OCI-LY7 (cell line): ENCODE measurements at places on chromosomes 12 and 14.

DNA sequence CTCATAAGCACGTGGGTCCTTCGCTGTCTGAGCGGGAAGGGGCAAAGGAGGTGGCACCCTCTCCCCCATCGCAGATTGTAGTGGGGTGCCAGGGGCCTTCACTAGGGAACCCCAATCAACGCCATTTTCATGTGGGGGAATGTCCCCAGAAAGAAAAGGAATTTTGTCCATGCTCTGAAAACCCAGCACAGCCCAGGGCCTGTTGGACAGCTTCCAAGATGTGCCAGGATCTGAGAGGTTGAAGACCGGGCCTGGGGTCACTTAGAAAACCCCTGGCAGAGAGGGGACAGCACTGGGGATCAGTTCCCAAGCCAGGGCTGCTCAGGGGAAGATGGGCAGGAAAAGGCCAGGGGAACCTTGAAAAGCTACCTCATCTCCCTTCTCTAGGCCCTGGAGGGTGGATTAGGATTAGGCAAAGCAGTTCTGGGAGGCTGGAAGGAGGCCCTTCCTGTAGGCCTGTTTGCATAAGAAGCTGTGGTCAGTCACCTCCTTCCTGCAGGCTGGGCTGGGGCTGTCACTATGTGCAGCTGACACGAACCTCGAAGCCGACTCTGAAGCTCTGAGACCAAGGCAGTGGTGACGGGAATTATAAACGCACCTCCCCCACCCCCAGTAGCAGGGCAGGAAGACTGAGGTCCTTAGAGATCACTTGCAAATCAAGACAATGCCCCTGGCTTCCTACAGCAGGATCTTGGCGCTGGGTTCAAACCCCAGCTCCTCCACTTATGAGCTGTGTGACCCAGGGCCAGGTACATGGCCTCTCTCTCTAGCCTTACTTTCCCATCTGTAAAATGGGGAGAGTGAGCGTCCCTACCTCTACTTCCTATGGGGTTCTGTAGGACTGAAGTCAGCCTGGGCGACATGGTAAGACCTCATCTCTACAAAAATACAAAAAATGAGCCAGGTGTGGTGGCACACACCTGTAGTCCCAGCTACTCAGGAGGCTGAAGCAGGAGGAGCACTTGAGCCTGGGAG, 29.0 kb downstream of the TESC start:
- DNase-seq = no peak

DNA sequence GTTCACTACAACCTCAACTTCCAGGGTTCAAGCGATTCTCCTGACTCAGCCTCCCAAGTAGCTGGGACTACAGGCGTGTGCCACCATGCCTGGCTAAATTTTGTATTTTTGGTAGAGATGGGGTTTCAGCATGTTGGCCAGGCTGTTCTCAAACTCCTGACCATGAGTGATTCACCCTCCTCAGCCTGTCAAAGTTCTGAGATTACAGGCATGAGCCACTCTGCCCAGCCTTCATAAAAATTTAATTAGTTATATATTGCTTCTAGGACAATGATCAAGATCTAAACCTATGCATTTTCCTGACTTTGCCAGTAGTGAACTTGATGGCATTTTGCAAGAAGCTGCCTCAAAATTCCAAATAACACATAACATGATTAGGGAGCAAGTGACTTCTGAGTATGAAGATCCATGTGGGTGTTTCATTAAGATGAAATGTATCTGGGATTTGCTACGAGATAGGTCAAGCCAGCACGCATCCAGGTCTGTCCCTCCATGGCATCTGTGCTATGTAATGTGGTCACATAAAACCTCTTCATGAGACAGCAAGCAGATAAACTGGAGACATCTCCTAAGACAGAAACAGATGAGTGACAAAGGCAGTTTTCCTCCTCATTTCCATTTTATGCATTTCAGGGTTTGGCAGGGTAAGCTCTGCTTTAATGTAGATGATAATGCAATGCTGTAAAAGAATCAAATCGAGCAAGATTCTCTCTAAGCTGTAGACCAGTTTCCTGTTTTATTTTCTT, 319.4 kb upstream of the ATP2B1 start:
- no peak for DNase-seq

DNA sequence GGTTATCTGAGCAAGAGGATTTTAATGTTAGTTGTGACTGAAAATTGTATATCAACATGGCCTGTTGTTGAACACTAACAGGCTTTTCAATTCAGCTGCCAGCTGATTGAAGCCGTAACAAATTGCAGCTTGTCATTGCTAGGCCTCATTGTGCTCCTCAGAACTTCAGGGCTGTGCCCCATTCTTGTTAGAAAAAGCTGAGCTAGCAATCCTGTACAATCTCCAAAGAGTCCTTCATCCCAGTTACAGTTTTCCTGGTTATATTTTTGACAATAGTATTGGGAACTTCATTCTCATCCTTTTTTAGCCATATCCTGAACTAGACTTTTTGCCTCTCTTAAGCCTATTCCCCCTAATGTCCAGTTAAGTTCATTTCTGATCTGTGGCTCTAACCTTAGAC, 564.1 kb upstream of the ATXN7L3B start:
- DNase-seq = no peak

GRCh38 chr12:105977236-105977635, 161.5 kb downstream of the NUAK1 start:
- DNase-seq = no peak

DNA sequence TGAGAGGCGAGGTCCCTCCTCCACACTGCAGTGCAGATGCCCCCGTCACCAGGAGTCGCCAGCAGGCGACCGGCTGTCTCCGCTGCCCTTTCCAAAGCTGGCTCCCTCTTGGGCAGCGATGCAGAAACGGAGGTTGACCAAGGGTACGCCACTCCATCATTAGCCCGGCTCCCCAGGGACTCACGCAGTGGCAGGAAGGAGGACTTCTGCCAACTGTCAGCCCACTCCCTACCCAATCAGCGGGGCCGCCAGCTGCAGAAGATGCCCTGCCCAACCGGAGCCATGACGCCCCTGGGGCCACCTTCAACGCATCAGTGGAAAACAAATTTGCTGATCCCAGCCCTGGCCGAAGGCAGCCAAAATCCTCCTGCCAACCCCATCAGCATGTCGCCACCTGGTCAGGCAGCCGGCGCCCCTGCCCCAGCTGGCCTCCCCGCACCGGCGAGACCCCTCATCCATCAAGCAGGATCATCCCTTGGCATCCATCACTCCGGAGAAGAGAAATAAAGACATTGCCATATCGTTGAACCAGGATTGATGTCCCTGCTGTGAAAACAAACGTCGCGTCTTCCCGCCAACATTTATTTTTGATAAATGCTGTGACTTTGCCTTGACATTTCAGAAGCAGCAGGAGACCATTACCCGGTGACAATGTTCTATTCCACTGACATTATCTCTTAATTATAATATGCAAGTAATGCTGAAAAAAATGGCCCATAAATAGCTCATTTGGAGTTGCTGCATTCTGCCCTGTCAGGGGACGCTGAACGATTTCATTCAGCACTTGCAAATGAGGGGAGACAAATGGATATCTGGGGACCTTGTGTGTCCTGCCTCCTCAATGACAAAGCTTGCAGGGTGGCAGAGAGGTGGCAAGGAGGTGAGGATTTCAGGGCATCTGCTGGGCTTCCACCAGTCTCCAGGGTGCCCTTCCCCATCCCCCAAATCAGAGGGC, 105.1 kb downstream of the SCARB1 start:
- DNase-seq = no peak
